ENCODE measurements at places on chromosomes 7 and 10.

DNA sequence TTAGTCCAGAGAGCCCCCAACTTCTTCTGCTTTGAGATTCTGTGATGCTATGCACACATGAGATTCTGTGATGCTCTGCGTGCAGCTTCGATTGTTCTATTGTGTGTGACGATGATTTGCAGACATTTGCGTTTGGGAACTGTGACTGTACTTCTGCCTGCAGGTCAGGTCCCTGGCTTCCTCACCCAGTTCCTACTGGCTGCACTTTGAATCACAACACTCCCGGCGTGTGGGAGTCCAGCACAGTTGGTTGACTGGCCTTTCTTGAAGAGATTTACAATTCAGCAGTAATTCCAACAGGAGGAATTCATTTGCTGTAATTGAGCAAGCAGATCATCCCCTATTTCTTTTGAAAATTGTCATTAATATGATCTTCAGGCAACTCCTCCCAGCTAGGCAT, 252.2 kb upstream of the YAE1 start:
- no peaks in the 10 kb centered on the region for H3K27me3 ChIP-seq
- H3K36me3 ChIP-seq: no peaks in the 10 kb centered on the region
- H3K4me1 ChIP-seq: no peaks in the 10 kb centered on the region
- no peak overlapping the region for H3K27ac ChIP-seq
- no peak for DNase-seq
- no peak overlapping the region for H3K4me3 ChIP-seq

DNA sequence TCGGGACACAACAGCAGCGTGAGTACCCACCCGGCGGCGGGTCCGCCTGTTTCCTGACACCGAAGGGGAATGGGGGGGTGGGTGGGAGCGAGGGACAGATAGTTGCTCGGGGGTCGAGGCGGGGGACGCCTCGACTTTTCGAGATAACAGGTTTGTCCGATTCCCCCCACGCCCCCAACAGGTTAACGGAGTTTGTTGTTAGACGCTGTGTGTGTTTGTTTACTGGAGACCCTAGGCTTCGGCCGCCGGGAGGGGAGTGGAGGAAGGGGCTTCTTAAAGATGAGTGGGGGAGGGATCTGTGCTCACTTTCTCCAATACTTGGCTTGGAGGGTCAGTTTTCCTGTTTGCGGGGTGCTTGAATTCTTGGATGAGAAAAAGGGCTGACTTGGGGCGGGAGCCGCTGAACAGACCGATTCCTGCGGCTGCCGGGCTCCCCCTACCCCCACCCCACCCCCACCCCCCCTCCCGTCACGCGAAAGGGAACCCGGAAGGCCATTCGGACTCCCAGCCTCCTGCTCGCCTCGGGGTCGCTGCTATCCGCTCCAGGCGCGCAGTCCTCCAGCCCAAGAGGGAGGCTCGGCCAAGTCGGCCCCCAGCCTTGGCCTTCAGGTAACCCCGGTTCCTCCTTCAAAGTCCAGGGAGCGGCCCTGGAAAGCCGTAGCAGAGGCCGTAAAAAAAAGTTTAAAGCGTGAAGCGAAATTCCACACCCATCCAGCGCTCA, 1.0 kb downstream of the SORCS3 start:
- no peaks in the 10 kb centered on the region for H3K4me1 ChIP-seq
- H3K36me3 ChIP-seq: no peaks in the 10 kb centered on the region
- no peak for DNase-seq
- H3K4me3 ChIP-seq: no peak overlapping the region
- H3K27ac ChIP-seq: no peak overlapping the region

- no peak overlapping the region for H3K27ac ChIP-seq
- H3K27me3 ChIP-seq: no peaks in the 10 kb centered on the region
- no peak overlapping the region for H3K4me3 ChIP-seq
- H3K4me1 ChIP-seq: no peaks in the 10 kb centered on the region
- no peak for DNase-seq
Measured at GRCh38 chr10:118708571-118708970, 46.2 kb downstream of the CACUL1 start.

- H3K27ac ChIP-seq: no peak overlapping the region
- no peaks in the 10 kb centered on the region for H3K4me1 ChIP-seq
- no peak overlapping the region for H3K4me3 ChIP-seq
- H3K27me3 ChIP-seq: no peaks in the 10 kb centered on the region
- DNase-seq: no peak
Measured at GRCh38 chr10:112873541-112873940, 76.5 kb upstream of the TCF7L2 start.

DNA sequence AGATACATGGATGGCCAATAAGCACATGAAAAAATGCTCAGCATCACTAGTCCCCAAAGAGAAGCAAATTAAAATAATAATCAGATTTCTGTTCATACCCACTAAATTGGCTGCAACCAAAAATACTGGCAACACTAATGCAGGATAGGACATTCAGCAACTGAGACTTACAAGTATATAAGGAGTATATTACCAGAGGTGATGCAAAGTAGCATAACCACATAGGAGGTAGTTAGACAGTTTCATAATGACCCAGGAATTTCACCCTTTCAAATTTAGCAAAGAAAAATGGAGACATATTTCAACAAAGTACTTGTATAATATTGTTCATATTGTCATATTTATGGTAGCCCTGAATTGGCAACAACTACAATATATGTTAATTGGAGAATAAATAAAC, 727.8 kb downstream of the GRID1 start:
- no peak overlapping the region for H3K27ac ChIP-seq
- no peaks in the 10 kb centered on the region for H3K36me3 ChIP-seq
- H3K27me3 ChIP-seq: no peaks in the 10 kb centered on the region

DNA sequence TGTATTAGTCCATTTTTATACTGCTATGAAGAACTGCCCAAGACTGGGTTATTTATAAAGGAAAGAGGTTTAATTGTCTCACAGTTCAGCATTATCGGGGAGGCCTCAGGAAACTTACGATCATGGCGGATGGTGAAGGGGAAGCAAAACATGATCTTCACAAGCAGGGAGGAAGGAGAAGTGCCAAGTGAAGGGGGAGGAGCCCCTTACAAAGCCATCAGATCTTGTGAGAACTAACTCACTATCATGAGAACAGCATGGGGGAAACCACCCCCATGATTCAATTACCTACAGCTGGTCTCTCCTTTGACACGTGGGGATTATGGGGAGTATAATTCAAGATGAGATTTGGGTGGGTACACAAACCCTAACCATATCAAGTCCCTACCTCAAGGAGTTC, 85.4 kb downstream of the JAZF1 start:
- no peak for DNase-seq
- H3K4me3 ChIP-seq: no peak overlapping the region
- H3K4me1 ChIP-seq: peaks cover 5% of the 10 kb centered on the region
- no peaks in the 10 kb centered on the region for H3K27me3 ChIP-seq

GRCh38 chr10:26432938-26433337, 5.2 kb upstream of the APBB1IP start:
- no peak overlapping the region for H3K4me3 ChIP-seq
- H3K27me3 ChIP-seq: no peaks in the 10 kb centered on the region
- DNase-seq: no peak
- no peak overlapping the region for H3K27ac ChIP-seq
- peaks cover 23% of the 10 kb centered on the region for H3K4me1 ChIP-seq

DNA sequence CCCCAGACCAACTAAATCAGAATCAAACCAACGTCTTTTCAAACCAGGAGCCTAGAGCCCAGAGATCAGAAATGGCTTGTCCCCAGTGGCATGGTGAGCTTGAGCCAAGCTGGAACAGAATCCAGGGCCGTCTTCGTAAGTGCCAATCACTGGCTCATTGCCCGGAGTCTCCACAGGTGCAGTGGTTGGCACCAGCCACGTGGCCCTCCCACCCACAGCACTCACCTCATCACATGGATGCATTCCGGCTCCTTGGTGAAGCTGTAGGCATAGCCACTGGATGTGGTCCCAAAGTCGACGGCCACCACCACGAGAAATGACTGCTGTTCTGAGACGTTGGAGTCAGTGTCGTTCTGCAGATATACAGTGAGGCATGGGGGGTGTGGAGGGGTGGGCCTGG, 37.4 kb downstream of the HSPA12A start:
- DNase-seq: no peak
- H3K4me3 ChIP-seq: no peak overlapping the region
- H3K36me3 ChIP-seq: no peaks in the 10 kb centered on the region
- no peaks in the 10 kb centered on the region for H3K4me1 ChIP-seq
- no peak overlapping the region for H3K27ac ChIP-seq

DNA sequence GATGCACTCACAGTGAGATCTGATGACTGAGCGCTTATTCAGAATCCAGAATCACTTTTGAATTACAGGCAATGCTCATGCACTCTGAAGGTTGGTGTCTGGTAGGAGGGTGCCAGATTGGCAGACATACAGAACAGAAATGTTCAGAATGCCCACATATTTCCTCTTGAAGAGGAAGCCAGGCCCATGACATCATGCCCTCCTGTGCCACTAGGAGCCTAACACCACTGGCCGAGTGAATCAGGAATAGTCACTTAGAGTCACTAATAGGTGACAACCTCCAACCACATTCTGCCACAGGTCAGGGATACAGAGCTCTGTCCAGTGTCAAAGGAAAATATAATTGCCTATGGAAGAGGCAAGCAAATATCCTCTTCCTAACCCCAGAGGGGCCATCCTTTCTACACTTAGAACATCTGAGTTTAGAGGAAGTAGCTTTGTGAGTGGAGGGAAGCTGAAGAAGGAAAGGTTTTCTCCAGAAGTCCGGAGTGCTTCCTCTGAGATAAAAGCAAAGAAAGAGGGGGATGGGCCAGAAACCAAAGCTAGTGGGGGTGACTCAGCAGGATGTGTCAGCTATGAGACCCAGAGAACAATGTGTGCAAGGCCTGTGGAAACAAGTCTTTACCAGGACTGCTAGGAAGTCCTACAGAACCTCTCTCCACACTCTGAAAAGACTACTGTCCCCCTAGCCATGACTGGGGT, 838.8 kb downstream of the GRID1 start:
- no peak overlapping the region for H3K27ac ChIP-seq
- H3K4me1 ChIP-seq: no peaks in the 10 kb centered on the region
- H3K27me3 ChIP-seq: no peaks in the 10 kb centered on the region
- H3K36me3 ChIP-seq: no peaks in the 10 kb centered on the region
- DNase-seq: no peak

DNA sequence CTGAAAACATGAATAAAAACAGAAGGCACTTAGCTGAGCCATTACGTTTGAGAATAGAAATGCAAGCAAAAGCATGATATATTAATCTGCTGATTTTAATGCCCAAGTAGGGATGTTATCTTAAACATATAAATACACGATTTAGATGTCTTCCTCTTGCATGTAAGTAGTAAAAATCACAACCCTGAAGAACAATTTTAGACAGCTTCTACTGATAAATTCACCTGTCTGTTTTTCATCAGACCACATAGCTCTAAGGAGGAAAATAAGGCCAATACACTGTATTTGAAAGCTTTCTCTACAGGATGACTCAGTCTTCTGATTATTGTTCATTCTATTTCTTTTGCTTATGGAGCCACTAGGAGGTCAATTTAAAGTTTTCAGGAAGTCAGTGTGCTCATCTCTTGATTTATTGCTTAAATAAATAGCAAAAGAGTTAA, 210.9 kb upstream of the CHRM2 start:
- DNase-seq: no peak
- H3K27ac ChIP-seq: no peak overlapping the region
- H3K27me3 ChIP-seq: no peaks in the 10 kb centered on the region
- H3K4me1 ChIP-seq: no peaks in the 10 kb centered on the region

- no peak for DNase-seq
- H3K4me3 ChIP-seq: no peak overlapping the region
- H3K36me3 ChIP-seq: no peaks in the 10 kb centered on the region
- peaks cover 17% of the 10 kb centered on the region for H3K27me3 ChIP-seq
- no peaks in the 10 kb centered on the region for H3K4me1 ChIP-seq
Measured at GRCh38 chr7:1368184-1368681, 91.0 kb downstream of the MICALL2 start.

- no peaks in the 10 kb centered on the region for H3K27me3 ChIP-seq
- no peaks in the 10 kb centered on the region for H3K36me3 ChIP-seq
- DNase-seq: no peak
- no peak overlapping the region for H3K27ac ChIP-seq
- no peaks in the 10 kb centered on the region for H3K4me1 ChIP-seq
Measured at GRCh38 chr7:116724560-116725231, 52.7 kb downstream of the MET start.

- no peaks in the 10 kb centered on the region for H3K36me3 ChIP-seq
- H3K4me3 ChIP-seq: no peak overlapping the region
- no peak for DNase-seq
- no peak overlapping the region for H3K27ac ChIP-seq
Measured at GRCh38 chr7:97271619-97272018, 154.1 kb downstream of the SDHAF3 start.

Data from CD8-positive, alpha-beta memory T cell (primary cell).